ENCODE measurements at places on chromosomes 7 and 10.

- DNase-seq: no peak
Measured at GRCh38 chr7:129635300-129636029, 23.9 kb downstream of the NRF1 start.

DNA sequence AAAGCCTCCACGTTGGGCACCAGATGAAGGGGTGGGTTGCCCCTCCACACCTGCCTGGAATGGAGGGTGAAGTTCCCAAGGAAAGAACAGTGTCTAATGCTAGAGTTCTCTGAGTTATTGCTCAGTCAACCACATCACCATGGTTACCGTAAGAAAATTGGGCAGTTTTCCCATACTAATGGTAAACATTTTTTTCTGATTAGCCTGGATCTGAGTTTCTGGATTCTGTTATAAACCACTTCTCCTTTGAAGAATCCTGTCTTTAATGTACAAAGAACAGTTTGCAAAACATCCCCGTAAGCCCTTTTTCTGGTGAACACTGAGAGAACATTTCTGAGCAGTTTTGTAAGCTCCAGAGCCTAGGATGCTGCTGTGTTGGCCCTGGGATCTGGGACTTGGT, 45.5 kb downstream of the ABCC2 start:
- no peak for DNase-seq

DNA sequence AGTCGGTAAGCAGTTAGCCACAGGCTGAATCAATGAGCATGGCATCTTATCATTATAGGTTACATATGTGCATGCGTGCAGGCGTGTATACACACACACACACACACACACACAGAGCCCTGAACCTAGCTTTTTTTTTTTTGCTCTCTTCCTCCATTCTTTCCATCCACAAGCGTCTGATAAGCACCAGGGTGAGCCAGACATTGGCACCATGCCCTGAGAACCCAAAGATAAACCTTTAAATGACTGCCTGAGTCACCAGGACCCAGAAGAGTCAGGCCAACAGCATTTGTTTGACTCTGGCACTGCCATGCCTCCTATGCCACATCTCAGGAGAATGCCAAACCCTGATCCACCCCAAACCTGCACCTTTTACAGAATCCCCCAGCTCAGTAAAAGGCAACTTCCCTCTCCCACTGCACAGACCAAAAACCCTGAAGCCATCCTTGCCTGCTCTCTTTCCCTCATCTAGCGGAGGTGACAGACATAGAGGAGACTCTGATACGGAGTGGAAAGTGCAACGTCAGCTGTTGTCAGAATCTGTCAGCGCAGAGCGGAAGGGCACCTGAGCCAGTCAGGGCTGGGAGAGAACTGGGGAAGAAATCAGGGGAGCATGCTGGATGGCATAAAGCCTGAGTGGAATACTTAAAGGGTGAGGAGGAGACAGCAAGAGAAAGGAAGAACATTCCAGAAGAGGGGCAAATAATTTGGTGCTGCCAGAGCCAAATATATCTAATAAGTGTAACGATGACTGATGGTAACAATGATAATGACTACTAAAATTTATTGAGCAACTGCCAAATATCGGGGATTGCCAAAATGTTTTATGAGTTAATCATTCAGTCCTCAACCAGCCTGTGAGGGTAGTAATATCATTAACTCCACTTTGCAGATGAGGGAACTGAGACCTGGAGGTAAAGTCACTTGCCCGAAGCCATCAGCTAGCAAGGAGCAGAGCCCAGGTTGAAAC, 3.2 kb downstream of the PARP12 start:
- DNase-seq: no peak

DNA sequence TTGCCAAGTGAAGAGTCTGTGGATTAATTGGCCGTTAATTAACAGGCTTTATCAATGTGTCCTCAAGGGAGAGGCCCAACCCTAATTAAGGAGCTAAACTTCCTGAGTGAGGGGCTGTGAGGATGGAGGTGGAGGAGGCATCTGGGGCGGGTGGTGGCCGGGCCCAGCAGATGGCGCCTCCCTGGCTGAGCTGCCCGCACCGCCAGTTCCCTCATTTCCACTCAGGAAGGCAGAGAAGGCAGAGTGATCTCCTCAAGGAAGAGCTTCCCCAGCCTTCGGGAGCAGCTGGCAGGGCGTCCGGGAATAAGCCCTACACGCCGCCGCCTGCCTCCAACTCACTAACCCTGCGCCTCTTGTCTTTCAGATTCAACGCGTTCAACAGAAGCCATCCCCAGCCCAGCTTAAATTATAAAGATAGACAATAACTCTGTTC, 112.2 kb downstream of the CYTH3 start:
- no peak for DNase-seq

DNA sequence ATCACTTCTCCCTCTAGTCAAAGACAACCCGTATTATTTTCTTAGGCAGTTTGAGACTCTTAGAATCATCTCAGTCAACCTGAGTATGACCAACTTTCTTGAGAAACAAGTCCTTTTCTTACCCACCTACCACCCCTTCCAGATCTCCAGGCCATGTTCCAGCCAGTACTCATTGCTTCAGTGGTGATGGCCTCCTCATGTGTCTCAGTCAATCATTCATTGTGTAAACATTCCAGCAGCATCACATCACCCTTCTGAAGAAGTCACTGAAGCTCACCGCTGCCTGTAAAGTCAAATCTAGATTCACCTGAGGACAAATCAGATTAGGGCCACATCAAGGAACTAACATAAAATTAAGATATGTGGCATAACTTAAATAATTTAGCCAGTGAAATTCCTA, 467.2 kb upstream of the NRP1 start:
- DNase-seq: no peak
